ENCODE measurements at places on chromosomes 5 and 9.

- DNase-seq: no peak
Measured at GRCh38 chr5:103138202-103138690, 18.1 kb downstream of the PPIP5K2 start.

DNA sequence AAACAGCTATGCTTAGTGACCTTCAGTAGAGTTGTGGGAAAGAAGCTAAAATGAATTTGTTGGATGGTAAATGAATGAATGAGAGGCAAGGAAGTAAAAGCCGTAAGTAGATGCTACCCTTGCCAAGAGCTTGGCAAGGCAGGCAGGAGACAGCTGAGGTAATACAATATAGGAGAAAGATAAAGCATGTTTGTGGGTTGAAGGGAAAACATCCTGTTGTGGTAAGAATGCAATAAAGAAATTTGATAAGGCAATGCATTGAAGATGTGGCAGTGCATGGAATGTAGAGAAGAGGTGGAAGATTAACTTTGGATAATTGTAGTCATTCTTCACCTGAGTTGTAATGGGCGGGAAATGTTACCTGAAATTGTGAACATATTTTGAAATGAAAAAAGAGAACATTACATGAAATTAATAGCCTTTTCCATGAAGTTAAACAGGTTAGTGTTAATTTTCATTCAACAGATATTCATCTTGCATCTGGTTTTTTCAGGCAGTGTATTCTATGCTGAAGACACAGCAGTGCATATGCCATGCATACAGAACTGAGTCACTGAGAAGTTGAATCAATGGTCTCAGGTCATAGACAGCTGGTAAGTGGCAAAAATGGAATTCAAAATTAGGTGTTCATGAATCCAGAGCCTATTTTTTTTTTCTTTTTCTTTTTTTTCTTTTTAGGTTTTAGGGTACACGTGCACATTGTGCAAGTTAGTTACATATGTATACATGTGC lies 43.4 kb upstream of the SPINK5 start:
- DNase-seq: no peak

DNA sequence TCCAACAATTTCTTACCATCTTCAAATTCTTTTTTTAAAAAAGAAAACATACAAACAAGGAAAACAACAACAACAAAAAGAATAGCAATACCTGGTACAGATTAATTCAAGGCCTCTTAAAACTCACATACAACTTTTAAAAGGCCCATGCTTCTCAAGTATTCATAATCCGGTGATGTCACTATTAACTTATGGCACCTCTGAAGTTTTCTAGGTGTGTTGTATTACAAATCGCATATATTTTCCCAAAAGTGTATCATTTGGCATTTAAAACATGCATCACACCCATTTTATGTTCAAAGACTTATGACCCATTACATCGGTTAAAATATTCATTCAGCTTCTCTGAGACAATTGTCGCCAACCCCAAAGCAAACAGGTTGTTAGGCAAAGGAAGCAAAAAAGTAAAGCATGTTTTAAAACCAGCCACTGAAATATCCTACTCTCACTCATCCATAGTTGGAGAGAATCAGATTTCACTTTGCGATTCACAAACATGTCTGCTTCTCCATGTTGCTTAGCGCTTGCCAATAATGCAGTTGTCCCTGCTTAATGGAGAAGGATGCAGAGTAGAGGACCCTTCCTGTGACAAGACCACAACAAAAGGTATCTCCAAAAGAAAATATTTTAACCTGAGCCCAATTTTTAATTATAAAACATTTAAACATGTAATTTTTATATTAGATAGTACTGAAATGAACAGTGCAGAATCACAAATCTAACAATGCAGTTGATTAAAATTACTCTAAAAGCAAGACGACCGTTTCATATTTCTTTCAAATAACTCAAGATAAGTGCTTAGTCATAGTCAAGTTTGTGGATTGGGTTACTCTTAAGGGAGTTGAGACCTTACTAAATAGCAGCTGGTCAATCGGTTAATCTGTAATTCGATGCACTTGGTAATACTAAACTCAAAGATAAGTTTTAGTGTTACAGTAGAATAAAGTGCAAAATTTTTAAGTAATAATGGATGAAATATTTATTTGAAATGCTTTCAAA lies 1.6 kb downstream of the SKP1 start:
- DNase-seq: no peak

DNA sequence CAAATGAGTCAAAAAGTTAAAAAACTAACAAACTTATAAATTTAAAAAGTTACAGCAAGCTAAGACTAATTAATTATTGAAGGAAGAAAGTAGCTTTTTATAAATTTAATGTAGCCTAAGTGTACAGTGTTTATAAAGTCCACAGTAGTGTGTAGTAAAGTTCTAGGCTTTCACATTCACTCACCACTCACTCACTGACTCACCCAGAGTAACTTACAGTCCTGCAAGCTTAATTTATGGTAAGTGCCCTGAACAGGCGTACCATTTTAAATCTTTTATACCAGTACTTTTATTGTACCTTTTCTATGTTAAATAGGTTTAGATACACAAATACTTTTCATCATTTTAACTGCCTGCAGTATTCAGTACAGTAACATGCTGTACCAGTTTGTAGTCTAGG lies 80.0 kb upstream of the C9orf72 start:
- DNase-seq: no peak

DNA sequence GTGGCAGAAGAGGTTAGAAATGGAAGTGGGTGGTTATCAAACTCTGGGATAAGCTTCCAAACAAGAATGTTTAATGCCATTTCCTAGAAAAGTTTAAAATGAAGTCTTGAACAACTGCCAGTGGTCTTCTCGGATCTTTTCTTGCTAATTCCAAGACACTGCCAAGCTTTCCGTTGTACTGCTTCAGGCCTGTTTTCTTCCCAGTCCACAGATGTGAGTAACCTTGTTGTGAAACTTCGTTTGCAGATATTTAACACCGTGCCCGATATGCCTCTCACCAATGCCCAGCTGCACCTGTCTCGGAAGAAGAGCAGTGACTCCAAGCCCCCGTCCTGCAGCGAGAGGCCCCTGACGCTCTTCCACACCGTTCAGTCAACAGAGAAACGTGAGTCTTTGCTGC lies 269.8 kb downstream of the NR3C1 start:
- no peak for DNase-seq

DNA sequence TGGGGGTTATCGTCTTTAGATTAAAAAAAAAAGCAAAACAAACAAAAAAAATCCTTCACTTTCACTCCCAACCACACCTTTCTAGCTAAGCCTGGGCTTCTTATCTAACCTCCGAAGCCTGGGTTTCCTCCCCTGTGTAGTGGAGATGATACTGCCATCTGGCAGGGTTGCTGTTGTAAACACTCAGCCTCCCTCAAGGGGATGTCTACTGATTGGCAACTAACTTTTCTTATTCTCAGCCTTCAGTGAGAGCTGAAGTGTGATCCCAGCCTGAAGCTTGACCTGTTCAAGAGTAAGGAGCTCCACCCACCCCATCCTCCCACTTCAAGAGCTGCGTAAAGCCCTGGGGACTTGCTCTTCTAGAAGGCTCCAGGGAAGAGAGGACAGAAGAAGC lies 21.5 kb upstream of the WWC1 start:
- no peak for DNase-seq

DNA sequence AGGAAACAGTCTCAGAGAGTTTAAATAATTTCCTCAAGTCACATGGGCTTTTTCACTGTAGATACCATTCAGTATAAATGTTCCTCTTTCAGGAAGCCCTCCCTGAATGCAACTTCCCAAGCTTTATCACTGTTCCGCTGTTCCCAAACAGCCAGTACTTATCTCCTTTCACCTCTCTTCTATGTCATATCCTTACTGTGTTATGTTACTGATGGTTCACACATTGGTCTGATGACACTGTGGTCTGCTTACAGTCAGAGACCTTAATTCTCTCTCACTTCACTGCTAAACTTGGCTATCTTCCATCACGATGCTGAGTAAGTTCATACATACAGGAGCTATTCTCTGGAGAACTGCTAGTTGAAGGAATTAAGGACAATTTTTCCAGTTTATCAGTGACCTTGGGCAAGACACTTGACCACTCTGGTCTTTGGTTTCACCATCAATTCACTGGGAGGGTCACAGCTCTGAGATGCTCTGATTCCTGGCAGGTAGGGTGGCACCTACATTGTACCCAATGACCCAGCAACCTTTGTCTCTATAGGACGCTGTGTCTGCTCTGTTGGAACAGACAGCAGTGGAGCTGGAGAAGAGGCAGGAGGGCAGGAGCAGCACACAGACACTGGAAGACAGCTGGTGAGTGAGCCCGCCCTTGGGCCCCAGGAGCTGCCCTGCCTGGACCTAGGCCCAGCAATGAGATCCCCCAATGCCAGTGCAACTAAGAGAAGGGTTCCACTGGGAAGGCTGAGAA lies 42.1 kb upstream of the RARS1 start:
- no peak for DNase-seq

GRCh38 chr5:97531549-97531948 lies 348.5 kb upstream of the RIOK2 start:
- no peak for DNase-seq

- no peak for DNase-seq
Measured at GRCh38 chr5:13771011-13771571, 173.4 kb downstream of the DNAH5 start.

DNA sequence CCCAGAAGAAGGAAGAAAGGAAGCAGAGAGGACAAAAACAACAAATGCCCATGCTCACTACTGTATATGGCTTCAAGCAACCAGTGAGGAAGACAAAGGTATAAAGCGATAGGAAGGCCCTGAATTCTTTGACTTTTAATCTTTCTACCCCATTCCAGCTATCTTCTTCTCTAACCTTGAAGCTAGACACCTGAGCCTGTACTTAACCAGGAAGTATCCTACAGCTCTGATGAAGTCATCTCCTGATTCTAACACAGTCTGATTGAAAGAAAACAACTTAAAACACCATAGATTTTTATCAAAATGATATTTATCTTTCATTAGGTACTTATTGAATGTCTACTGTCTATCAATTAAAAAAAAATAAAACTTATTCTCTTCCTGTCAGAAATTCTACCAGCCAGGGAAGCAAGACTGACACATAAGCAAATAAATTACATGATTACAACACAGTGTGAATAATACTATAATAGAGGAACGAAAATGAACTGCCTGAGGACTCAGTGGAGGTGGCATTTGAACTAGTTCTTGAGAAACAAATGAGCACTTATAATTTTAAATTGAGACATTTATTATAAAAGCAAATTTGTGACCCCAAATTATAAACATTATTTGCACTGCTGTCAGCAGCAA lies 123.3 kb upstream of the ELL2 start:
- no peak for DNase-seq

DNA sequence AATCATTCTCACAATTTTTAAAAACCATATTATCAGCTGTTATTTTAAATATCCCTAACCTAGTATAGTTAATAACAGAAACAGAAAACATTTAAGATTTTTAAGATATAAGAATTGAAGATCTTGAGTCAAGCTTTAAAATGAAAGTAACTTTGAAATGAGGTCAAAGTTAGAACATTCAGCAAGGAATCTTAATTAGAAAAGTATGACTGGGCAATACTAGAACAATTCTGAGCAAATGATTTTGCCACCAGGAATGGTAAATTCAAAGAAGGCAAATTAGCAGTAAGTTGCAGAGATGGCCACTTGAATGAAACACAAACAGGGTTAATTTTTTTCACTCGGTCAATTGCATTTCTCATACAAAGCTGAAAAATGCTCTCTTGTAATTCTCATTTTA lies 117.9 kb downstream of the NXNL2 start:
- DNase-seq: no peak

DNA sequence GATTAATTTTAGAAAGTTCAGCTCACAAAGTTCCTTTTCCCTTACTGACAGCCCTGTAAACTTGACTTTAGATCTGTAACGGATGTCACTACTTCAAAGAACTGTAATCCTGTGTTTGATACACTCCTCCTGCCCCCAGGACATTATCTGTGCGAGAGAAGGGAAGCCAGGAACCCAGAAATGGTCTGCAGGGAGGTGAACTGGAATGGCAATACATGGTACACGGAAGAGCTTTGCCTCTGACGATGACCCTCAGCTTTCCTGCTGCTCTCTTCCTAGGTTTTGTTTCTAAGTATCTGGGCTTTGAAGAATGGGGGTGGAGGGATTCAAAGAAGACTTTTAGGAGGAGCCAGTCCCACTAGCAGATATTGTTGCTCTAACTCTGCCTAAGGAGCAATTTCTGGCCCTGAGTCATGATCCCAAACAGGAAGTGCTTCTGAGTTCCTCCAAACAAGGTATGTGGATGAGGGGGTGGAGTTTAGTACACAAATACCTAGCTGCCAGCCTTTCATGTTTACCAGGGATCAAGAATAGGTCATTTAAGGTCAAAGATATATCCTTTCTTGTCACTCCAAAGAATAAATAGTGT lies 43.4 kb upstream of the TMC1 start:
- no peak for DNase-seq

GRCh38 chr9:130912932-130913598 lies 16.5 kb upstream of the QRFP start:
- no peak for DNase-seq

- no peak for DNase-seq
Measured at GRCh38 chr5:59356813-59357380, 536.6 kb downstream of the PDE4D start.

DNA sequence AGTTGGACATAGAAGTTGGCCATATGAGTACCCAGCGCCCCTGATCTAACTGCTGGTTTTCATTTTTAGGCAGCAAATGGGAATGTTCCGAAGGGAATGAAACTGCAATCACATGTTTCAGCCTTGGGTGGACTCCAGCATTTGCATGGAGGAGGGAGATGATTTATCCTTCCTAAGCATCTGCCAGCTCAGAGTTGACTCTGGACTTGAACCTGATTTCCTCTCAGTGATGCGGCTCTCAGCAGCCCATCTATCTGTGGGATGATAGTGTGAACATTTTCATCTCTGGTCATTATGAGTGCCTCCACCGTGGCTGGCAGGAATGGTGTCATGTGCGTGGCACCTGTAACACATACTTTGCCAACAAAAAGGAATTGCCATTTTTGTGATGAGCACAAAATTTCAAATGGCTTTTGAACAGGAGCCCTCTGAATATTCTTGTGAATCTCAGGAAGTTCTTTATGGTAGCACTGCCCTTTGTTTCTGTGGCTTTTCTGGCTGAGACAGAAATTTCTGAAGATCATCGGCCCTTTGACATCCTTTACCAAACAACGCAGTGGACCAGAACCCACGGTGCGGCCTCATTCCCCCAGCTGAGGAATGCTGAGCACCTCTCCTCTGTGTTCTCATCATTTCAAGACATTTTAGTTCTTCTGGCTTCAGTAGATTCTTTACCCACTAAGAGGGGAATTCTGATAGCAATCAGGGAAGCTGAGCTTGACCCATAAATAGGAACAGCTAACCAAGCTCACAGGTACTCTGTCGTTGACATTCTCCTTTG lies 28.5 kb downstream of the FUBP3 start:
- DNase-seq: no peak

Measured in activated T-helper 1 cell treated with Interleukin-2 at 50 U/mL for 16 hours (primary cell).